H9 (cell line): ENCODE measurements at places on chromosomes 6 and 20. TPM values are rescaled to one million over a fixed set of nuclear protein-coding genes. Genes with fewer than 3 reads are reported as not detected.

EYS gene
- 0.11 TPM in 1 of 2 replicates, not detected in the other for total RNA-seq

HUS1B gene
- total RNA-seq: 0.96 and 1.2 TPM in 2 replicates

PGC gene
- not detected in 2 replicates for total RNA-seq

DDO gene
- not detected in 2 replicates for total RNA-seq

LIN28B gene
- 109 and 110 TPM in 2 replicates for total RNA-seq

NCOA5 gene
- total RNA-seq: 55.7 and 60.1 TPM in 2 replicates

TRIM15 gene
- 0.20 TPM in 1 of 2 replicates, not detected in the other for total RNA-seq

SOX4 gene
- total RNA-seq: 108 and 112 TPM in 2 replicates

DNMT3B gene
- 980 and 996 TPM in 2 replicates for total RNA-seq

GPR63 gene
- 5.2 and 5.9 TPM in 2 replicates for total RNA-seq

HLA-A gene
- 248 and 252 TPM in 2 replicates for total RNA-seq

FAM210B gene
- total RNA-seq: 24.2 and 25.4 TPM in 2 replicates

MYB gene
- total RNA-seq: 5.8 and 6.7 TPM in 2 replicates

GJA10 gene
- total RNA-seq: not detected in 2 replicates

CPNE5 gene
- total RNA-seq: 0.29 and 0.52 TPM in 2 replicates

EYA4 gene
- 0.26 TPM in 1 of 2 replicates, not detected in the other for total RNA-seq

MLIP gene
- not detected in 2 replicates for total RNA-seq

SASH1 gene
- total RNA-seq: 29.7 and 33.2 TPM in 2 replicates

ITPA gene
- total RNA-seq: 70.2 and 74.5 TPM in 2 replicates

ASIP gene
- total RNA-seq: not detected in 2 replicates

GTSF1L gene
- total RNA-seq: not detected in 2 replicates

TBXT gene
- 0.31 and 0.48 TPM in 2 replicates for total RNA-seq

GFOD1 gene
- 6.1 TPM in 2 replicates for total RNA-seq

TRDN gene
- 10.4 and 10.6 TPM in 2 replicates for total RNA-seq

SNPH gene
- 1.8 TPM in 2 replicates for total RNA-seq

LTB gene
- not detected in 2 replicates for total RNA-seq

ARFGEF3 gene
- 12.5 and 13.7 TPM in 2 replicates for total RNA-seq

NR2E1 gene
- not detected in 2 replicates for total RNA-seq

FOXF2 gene
- not detected in 2 replicates for total RNA-seq

CGA gene
- not detected in 2 replicates for total RNA-seq

RAD21L1 gene
- not detected in 2 replicates for total RNA-seq

BTN1A1 gene
- total RNA-seq: 0.15 and 0.18 TPM in 2 replicates

FAM229B gene
- 8.2 and 9.0 TPM in 2 replicates for total RNA-seq

VSTM2L gene
- total RNA-seq: 2.1 and 2.2 TPM in 2 replicates

RNF39 gene
- 0.26 and 0.39 TPM in 2 replicates for total RNA-seq

TFAP2C gene
- total RNA-seq: 22.5 and 24.3 TPM in 2 replicates

HLA-DQB1 gene
- total RNA-seq: 39.2 and 41.0 TPM in 2 replicates

CALHM6 gene
- total RNA-seq: 0.44 and 0.68 TPM in 2 replicates

SH3BGRL2 gene
- total RNA-seq: 11.7 and 11.8 TPM in 2 replicates

VGLL2 gene
- total RNA-seq: 0.13 TPM in 1 of 2 replicates, not detected in the other

RBPJL gene
- total RNA-seq: 0.28 TPM in 1 of 2 replicates, not detected in the other

PLA2G7 gene
- total RNA-seq: 1.7 and 1.8 TPM in 2 replicates

ECT2L gene
- total RNA-seq: not detected in 2 replicates

C20orf96 gene
- 13.8 and 14.5 TPM in 2 replicates for total RNA-seq

PGBD1 gene
- 8.1 and 10.1 TPM in 2 replicates for total RNA-seq

NOX3 gene
- not detected in 2 replicates for total RNA-seq

EPM2A gene
- total RNA-seq: 8.2 and 9.0 TPM in 2 replicates

CENPB gene
- 63.1 and 64.0 TPM in 2 replicates for total RNA-seq

DIDO1 gene
- 85.9 TPM in 2 replicates for total RNA-seq

C20orf144 gene
- total RNA-seq: 0.24 and 0.26 TPM in 2 replicates

LSM14B gene
- total RNA-seq: 77.9 and 82.4 TPM in 2 replicates
